T-helper 22 cell (primary cell): ENCODE measurements at places on chromosomes 1 and 21.

- DNase-seq: no peak
These were observed 54.1 kb downstream of the CD46 start for GRCh38 chr1:207805841-207806421.

DNA sequence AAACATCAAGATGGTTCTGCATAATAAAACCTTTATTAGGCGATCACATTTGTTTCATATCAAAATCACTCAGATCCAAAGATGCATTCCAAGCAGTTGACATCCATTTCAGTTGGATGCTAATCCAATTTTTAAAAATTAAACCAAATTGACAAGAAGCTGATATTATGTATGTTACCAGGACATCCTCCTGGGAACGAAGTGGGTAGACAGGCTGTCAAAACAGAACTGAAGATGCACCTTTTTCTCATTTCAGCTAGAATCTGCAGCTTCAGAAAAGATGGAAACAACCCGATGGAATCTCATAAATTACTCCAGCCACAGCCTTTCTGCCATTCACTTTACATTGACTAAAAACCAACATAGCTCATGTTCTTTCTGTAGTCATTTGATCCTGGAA lies 268.4 kb downstream of the PLPP3 start:
- DNase-seq: no peak

DNA sequence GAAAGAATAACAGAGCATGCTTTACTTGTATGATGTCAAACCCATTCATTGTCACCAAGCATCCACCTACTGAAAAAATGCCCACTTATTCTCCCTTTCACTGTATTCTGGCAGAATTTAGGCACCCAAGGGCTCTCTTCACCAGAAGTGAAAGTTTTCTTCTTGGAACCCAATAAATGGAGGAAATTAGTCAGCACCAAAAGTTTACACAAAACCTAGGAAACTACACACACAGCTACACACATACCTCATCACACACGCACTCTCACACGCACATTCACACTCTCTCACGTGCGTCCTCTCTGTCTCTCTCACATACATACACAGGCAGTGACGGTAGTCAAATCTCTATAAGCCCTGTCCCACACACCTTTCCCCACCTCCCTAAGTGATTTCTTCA lies 37.6 kb downstream of the MCOLN2 start:
- DNase-seq: no peak

DNA sequence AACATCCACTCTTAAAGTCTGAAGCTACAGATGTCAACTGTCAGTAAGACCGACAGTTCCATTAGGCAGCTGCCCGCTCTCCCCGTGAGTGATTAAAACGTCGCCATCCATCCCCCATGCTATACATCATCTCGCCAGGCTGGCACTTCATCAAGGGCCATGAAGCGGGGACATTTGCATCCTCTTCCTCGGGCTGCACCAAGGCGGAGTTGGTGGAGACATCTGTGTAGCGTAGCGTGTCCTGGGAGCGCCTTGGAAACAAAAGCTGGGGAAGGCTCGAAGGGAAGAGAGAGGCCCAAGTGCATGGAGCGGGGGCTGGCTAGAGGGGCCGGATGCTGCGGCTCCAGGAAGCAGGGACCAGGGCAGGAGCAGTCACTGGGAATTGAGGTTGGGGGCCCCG lies 250.1 kb downstream of the KAZN start:
- no peak for DNase-seq

DNA sequence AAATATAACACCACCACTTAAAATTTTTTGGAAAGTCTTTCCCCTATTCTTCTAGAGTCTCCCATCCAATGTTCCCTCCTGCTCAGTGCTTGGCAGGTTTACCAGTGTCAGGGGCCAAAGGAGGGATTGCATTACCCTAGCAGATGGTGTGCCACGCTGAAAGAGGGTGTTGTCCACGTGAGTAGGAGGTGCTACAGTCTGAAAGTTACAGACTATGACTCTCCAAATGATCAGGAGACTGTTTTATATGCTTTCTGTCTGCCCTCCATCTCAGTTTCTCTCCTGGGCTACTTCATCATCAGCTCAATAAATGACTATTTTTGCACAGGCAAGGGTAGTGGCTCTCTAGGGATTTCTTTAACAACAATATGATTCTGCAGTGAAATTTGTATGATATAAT lies 31.3 kb upstream of the ANGPTL7 start:
- DNase-seq: no peak

GRCh38 chr1:229874609-229875008 lies 192.4 kb upstream of the GALNT2 start:
- DNase-seq: no peak

GRCh38 chr1:193181985-193182384 lies 4.4 kb downstream of the B3GALT2 start:
- DNase-seq: no peak

GRCh38 chr1:228087771-228088251 lies 5.3 kb downstream of the ARF1 start:
- no peak for DNase-seq

GRCh38 chr1:91749788-91750231 lies 136.1 kb downstream of the TGFBR3 start:
- no peak for DNase-seq

DNA sequence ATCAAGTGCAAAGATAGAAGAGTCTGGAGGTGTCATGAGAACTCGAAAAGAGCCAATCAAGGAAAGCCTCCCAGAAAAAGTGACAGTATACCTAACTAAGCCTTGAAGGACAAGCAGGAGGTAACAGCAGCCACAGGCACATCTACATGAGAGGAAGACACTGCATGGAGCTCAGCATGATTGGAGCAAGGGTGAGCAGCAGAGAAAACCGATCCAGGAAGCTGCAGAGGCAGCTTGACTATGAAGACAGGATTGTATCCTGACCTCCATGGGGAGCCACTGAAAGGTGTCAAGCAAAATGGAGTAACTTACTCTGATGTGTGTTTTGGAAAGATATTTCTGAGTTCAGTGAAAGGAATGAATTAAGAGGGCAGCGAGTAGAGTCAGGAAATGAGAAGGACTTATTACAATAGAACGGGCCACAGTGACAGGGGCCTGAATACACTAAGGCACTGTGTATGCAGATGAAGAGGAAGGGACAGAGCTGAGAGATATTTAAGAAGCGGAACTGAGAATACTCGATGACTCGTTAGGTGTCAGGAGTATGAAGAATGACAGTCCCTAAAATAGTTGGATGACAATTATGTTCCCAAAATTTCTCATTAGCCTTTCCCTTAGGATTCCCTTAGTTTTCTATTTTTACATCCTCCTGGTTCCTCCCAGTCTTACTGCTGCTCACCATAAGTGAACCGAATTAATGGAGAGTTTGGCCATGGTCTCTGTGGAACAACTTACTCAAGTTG lies 139.3 kb upstream of the NFIA start:
- DNase-seq: no peak

- DNase-seq: no peak
These were observed 38.5 kb upstream of the ETV3 start for GRCh38 chr1:157176591-157177121.

DNA sequence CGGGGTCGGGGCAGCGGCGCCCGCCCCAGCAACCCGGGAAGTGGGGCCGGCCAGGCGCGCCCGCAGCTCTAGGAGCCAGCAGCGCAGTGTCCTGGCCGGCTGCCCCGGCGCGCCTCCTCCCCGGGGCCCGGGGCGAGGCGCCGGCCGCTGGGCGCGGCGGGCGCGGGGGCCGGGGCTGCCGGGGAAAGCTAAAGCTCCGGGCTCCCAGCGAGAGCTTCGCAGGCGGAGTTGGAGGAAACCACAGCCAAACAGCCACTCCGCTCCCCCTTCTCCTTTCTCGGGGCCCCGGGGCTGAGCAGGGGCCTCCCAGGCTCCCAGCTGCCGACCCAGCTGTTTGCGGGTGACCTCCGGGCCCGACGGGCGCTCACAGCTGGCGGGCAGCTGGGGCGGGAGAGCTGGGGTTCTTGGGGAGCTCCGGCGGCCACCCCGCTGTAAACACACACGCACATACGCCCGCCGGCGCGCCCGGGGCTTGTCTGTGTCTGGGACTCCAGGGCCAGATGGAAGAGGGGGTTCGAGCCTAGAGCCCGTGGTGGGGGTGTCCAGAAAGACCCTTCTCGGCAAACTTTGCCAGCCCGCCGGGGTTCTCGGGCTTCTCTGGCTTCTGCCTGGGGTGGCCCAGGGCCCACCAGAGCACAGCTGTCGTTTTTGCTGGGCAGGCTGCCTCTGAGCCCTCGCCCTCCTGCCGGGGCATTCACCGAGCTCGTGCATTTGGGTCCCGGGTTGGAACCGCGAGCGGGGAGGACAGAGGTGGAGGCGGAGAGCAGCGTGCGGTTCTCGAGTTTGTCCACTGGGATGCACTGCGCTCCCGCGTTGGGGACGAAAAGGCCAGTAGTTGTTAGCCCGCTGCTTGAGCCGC lies 1.5 kb downstream of the AJAP1 start:
- DNase-seq: no peak

- no peak for DNase-seq
These were observed 50.1 kb downstream of the HUNK start for GRCh38 chr21:31922881-31923280.

DNA sequence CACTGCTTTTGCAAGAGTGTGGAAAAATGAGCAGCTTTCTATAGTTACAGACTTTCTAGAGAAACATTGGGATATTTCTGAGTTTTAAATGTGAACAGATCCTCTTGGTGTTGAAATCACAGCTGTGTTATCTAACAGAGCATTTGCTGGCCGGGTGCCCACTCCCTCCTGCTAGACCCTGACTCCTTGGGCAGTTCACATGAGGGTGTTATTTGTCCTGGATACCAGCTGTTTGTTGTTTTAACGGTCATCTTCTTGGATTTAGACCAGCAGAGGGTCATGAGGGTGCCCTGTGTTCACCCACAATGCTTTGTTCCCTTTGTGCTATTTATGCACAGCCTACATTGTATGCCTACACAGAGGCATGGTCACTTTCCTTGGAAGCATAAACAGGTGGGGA lies 67.1 kb downstream of the CENPF start:
- DNase-seq: no peak

- DNase-seq: no peak
These were observed 63.0 kb upstream of the BACH1 start for GRCh38 chr21:29235714-29236197.

DNA sequence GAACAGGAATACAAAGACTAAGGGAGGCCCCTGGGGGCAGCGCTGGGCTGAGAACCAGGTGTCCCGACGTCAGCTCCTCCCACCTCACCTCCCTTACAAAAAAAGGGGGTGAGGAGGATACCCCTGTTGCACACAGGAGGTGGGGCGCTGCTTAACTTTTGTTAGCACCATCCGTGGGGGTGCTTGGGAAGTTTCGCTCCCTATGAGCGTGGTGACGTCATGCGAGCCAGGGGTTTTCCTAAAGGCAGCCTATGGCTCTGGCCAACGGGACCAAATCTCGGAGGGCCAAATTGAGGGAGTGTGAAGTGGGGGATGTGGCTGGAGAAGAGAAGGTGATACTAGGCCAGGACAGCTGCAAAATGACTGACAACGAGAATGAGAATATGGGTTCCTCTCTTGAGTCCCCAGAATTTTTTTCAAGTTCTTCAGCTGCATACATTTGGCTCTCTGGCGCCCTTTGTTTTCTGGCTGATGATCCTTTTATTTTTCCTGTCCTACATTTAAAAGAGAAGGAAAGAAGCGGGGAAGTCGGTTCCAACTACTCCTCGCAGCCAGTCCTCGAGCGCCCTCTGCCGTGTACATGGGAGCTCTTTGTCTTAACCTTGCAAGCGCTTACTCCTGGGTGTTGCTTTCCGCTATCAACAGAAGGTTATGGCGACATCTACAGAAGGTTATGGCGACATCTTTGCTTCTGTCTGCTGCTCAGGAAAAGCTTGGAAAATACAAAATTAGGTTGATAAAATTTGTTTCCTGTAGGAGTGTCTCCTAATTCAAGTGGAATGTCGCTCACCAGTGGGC lies 48.0 kb upstream of the ZC3H11B start:
- DNase-seq: no peak

- no peak for DNase-seq
These were observed 22.7 kb downstream of the PANK4 start for GRCh38 chr1:2503554-2504224.

GRCh38 chr1:28104866-28105467 lies 16.6 kb upstream of the EYA3 start:
- no peak for DNase-seq

- DNase-seq: no peak
These were observed 1.8 kb upstream of the SLC26A9 start for GRCh38 chr1:205945069-205945468.

DNA sequence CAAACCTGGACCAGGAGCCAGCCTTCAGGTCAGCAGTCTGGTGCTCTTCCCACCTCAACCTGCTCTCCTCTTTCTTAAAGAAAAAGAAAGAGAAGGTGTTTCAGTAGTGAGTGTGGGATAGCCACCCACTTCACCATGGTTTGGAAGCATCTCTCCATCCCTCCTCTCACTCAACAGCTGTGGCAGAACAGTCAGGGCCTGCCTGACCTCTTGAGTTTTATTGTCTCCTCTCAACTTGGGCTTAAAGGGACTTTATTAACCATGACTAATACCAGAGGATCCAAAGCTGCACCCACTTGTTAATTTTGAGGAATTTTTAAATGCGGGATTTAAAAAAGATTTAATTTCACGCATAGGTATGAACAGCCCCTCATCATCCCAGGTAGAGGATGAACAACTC lies 570 bp upstream of the VASH2 start:
- no peak for DNase-seq

DNA sequence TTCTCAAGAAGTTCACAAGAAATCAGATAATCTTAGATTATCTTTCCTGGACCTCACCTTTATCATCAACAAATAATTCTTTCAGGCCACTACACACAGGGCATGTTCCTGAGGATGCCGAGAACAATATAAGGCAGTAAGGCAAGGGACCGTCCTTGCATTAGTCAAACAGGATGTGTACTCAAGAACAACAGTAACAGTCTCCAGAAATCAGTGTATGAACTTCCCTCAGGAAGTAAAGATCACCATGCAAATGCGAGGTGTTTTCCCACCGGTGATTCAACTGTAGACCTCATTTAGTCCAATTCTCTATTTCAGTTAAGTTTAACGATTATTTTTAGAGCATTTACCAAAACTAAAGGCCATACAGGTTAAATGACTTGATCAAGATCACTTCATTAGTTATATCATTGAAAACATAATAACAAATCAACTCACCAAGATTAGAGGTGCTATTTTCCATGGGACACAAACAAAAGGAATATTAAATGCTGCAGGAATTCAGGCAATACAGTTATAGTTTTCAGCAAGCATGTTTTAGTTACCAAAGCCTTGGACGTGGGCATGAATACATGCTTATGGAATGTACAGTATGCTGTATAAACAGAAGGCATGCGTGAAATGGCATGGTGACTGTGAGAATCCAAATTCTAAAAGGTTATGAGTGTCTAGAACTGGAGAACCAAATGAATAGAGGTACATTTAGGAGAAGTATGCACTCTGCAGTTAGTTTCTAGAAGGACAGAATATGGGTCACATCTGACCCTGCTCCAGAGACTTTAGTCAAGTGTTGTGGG lies 145.2 kb downstream of the TNR start:
- no peak for DNase-seq

GRCh38 chr21:37240978-37241377 lies 26.2 kb downstream of the VPS26C start:
- no peak for DNase-seq

- peak; percentile 14 for DNase-seq
These were observed 4.8 kb downstream of the ETV3 start for GRCh38 chr1:157133426-157133825.

- DNase-seq: no peak
These were observed 14.2 kb downstream of the CHRNB2 start for GRCh38 chr1:154581766-154582165.
